Stimulated activated CD4-positive, alpha-beta T cell treated with anti-CD3 and anti-CD28 coated beads, Interleukin-15, amount 100 ng/mL, for 1 hour (primary cell): ENCODE measurements at places on chromosomes 2 and 18.

GRCh38 chr2:10242998-10243925 lies 59.4 kb upstream of the HPCAL1 start:
- no peak for DNase-seq

- DNase-seq, result no peak
Observed at GRCh38 chr2:179417436-179417949, 152.9 kb upstream of the SESTD1 start.

GRCh38 chr18:37779220-37779619 lies 213.6 kb upstream of the CELF4 start:
- DNase-seq, result no peak

DNA sequence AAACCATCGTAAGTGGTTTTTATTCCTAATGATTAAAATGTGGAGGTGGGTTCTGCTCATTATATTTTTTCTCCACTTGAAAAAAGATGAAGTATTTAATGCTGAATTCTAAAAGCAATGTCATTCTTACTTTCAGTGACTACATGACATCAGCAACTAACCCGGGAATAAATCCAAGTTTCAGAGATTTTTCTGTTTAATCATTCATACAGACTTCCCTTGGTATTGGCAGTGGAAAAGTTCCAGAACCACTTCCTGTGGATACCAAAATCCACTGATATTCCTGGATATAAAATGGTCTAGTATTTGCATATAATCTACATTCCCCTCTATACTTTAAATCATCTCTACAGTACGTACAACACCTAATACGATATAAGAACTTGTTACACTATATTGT lies 128.6 kb downstream of the ZNF532 start:
- no peak for DNase-seq

DNA sequence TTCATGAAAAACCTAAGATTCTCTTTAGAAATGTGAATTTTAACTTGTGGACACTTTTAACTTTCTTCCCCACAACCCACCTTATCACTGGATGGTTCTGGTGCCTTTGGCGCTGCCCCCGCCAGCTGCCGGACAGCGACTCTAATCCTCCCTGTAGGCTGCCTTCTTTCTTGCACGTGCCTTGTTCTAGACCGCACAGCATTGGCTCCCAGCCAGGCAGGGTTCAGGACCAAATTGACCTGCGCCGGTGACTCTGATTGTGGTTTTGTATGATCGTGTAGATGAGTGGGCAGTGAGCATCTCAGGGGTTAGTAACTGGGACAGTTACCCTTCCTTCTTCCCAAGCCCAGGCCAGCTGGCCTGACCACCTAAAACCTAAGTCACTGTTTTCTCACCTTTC lies 106.8 kb downstream of the ASAP2 start:
- no peak for DNase-seq
